ENCODE measurements at places on chromosomes 5 and 9.

- peak; percentile 90 for DNase-seq
These were observed 4.6 kb downstream of the MORN5 start for GRCh38 chr9:122164286-122164685.

DNA sequence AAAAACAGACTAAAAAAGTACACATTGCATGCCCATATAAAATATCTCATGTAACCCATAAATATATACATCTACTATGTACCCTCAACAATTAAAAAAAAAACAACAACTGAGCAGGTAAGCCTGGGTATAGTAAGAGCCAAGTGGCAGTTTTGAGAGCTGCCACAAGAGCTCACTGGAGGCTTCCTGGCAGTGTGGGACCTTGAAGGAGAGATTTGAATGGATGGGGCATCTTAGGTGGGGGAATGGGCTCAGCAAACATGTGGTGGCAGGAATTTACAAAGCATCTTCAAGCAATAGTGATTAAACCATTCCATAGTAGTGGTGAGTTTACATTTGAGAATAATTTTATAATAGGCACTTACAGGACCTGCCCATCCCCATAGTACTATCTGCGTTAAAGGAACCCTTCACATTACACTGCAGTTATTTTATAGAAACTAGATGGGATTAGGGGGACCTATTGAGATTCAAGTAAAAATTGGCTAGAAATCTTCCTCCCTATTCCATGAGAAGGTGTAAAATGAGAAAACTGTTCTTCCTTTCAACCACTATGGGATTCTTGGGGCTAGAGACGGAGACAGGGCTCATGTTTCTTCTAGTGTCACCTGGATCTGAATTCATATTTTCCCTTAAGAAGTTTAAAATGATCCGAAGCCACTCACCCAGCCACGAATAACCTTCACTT, 6.9 kb downstream of the MEGF10 start:
- no peak for DNase-seq

DNA sequence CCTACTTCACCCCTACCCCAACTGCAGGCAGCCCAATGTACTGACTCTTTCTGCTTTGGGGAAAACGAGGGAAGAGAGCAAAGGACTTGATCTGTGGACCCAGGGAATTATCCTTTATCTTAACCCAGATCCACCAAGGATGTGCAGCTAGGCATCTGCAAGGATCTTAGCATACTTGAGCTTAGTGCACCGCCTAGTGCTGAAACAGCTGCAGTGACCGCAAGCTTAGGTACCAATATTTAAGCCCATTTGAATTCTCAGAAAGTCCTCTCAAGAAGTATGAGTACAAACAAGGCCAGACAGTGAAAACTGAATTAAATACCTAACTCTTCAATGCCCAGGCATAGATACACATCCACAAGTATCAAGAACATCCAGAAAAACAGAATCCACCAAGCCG, 576.7 kb upstream of the ADAMTS16 start:
- DNase-seq = no peak

- no peak for DNase-seq
These were observed 283.0 kb upstream of the PCSK5 start for GRCh38 chr9:75607521-75607920.

DNA sequence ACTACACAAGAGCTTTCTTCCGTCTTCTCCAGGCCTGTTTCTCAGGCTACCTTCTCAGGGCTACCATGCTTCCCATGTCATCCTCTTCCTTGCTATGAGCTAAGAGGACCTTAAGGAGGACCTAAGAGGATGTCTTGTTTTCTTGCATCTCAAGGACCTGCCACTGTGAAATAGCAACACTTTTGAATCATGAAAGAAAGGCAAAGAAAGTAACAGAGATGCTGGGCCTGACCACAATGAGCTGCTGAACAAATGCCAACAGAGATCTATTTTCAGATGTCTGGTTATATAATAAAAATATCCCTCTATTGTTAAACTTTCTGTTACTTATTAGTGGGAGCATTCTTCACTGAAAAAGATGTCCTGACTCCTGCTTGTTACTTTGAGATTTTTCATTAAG, 36.7 kb upstream of the ANXA1 start:
- no peak for DNase-seq

GRCh38 chr5:172897481-172898217, 61.6 kb upstream of the RPL26L1 start:
- no peak for DNase-seq
